ENCODE measurements at places on chromosomes 5 and 9.

- no peak for DNase-seq
Observed at GRCh38 chr5:88693071-88693932, 189.7 kb downstream of the MEF2C start.

GRCh38 chr5:373710-374602 is 52.4 kb downstream of the AHRR start:
- peak; percentile 55 for DNase-seq

- DNase-seq = no peak
Observed at GRCh38 chr5:125602184-125602583, 821.0 kb upstream of the GRAMD2B start.

DNA sequence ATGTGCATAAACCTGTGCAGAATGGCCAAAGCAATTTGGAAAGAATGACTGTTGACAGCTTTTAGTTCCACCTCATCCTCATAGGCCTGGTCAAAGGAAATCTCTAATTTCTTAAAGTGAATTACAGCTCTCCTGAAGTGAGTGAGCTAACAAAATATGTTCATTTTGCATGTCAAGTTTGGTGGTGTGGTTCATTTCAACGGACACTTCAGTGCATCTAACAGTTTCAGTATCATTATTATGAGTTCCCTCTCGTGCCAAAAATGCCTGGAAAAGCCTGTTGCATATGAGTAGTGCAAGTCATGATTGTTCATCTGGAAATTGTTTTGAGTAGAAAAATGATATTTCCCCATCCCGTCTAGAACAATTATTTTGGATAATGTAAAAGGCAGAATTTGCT is 53.2 kb upstream of the HMHB1 start:
- DNase-seq = peak; percentile 42

DNA sequence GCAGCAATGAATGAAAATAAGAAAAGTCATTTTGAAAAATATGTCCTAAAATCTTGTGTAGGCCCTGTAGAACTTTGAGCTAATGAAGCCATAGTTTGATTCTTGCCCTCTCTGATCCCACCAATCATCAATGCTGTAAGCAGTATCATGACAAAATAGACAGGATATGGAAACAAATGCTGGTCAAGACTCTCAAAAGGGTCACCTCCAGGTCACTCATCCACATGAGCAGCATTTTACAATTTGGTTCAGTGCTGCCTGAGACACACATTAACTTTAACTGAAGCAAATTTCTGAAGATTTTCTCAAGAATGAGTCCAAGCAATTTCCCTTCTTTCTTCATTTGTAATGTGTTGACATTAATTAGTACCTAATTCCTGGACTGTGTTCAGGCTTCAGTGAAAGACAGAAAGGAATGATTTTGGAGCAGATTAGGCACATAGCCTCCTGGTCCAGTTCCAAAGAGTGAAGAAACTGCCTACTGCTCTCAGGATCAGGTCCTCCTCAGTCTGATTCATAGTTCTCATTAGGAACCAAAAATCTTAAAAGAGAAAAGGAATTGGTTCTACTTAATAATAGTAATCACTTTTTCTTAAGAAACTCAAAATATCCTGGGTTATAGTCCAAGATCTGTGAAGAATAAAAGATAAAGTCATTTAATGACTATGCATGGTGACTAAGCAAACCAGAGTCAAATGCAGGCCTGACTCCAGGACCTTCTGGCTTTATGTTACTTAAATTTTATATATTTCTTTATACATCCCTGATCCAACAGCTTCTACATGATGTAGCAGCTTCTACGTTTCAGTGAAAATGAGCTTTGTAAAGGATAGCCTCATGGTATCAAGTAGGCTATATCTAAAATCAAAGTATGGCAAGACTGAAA is 192.1 kb upstream of the RGMB start:
- DNase-seq = peak; percentile 71

DNA sequence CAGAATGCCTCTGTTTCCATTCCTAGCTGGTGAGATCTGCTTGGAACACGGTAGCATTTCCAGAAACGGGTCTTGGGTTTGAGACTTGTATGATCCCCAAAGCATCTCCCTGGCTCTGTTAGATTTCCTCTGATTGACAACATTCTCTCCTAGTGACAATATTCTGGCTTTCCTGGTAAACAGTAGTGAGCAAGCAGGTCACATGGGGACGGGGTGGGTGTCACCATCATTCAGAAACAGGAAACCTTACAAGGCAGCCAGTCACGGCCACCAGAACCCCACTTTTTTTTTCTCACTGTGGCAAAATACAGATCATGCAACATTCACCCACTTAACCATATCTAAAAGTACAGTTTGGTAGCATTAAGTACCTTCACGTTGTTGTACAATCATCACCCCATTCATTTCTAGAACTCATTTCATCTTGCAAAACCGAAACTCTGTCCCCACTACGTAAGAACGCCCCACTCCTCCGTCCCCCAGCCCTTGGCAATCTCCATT is 90.1 kb upstream of the LMX1B start:
- DNase-seq = peak; percentile 1

- DNase-seq = no peak
Observed at GRCh38 chr5:130032807-130033206, 128.5 kb downstream of the CHSY3 start.

DNA sequence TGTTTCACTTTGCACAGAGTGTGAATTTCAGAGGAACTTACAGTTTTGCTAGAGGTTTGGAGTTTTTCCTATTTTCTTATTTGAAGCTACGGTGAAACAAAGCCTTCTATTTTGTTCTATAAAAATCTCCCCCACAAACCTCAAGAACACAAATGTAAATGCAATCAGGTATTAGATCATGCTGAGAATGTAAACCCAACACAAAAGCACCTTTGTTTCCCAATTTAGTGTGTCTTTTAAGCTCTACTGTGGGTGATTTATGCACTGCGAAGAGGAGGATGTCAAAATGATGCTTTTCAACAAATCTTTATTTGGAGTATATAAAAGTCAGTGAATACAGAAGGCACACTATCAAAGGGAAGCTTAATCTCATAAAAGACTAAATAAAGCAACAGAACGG is 4.3 kb upstream of the DRD1 start:
- DNase-seq = no peak

- peak; percentile 9 for DNase-seq
Observed at GRCh38 chr5:33075731-33076130, 364.6 kb downstream of the NPR3 start.

GRCh38 chr5:135306557-135306956 is 92.5 kb downstream of the MACROH2A1 start:
- no peak for DNase-seq

DNA sequence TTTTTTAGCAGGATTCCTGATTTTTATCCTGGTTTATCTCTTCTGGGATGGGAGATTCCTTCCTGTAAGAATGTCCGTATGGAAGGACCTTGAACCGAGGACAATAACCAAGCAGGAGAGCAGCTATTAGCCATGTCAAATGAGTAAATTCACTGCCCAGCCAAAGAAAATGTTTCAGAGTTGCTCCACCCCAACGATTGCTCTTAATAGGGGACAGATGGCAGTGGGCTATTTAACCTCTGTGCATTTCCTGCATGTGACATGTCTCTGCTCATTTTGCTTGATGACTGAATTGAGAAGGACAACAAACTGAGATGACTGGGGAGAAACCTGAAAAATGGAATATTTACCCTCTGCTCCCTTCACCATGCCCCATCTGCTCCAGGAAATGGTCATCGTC is 479.9 kb upstream of the ZNF462 start:
- no peak for DNase-seq

DNA sequence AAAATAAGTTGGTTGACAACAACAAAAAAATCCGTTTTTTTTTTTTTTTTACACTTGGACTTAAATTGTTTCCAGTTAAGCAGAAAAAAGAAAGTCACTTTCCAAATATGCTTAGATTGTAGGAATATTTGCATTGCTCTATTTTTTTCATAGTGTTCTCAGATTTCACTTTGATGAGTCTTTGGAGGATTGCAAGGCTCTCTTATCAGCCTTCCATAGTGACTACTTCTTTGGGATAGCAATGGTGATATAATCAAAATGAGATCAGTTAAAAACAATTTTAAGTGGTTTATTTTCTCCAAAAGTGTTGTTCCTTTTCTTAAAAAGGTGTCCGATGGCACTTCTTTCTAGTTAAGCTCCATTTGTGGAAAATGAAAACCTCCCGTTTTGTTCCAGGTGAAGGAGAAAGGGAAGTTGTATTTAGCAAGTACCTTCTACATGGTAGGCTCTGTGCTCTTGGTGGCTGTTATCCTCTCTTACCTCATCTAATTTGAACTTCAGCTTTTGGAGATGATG is 3.9 kb downstream of the RASGRF2 start:
- DNase-seq = peak; percentile 35

DNA sequence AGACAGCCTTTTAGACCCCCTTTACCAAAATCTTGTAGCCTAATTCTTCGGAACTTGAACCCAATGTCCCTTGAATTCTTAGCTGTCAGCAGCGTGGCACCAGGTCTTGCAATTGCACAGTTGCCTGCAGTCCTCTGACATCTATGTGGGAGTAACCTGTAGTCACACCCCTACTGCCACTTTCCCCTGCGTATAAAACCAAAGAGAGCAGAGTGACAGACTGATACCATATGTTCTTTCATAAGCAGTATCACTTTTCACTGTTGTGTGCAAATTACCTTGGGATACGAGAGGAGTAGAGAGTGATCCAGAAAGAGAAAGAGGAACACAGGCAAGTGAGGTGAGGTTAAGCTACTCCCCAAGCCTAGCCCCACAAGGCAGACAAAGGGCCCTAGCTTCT is 364.3 kb upstream of the ADAMTSL1 start:
- DNase-seq = no peak

GRCh38 chr5:95936812-95937397 is 24.7 kb downstream of the ELL2 start:
- no peak for DNase-seq

- no peak for DNase-seq
Observed at GRCh38 chr5:179128976-179129375, 68.8 kb downstream of the ZNF354C start.
